Adrenal gland (tissue), 19 donors: ENCODE measurements at places on chromosomes 5 and 9.

DNA sequence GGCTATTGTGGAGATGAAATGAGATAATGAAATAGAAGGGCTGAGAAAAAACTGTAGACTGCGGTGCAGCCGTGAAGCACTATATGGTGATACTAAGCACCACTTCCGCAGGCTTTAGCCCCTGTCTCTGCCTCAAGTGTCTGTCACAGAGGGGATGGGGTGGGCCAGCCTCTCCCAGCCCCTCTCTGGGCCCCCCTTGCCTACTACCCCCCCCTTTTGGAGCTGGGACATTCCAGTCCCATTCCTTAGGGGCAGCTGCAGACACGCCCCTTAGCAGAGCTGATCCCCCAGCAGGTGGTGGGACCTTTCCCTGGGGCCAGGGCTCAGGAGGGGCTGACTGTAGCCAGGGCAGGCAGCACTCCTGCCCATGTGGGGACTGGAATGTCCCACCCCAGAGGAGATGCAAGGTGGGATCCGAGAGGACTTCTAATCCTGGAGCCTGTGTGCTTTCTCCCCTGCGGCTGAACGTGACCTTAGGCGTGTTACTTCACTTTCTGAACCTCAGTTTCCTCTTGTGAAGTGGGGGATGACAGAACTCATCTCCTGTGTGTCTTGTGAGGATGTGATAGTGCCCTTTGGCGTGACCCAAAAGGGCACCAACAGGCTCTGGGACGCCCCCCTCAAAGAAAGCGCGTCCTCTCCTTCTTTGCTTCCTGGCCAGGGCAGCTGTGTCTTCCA, 1.9 kb downstream of the N4BP3 start:
- DNase-seq = no peak

- no peak for DNase-seq
Observed at GRCh38 chr5:146732962-146733361, 145.6 kb downstream of the PPP2R2B start.

DNA sequence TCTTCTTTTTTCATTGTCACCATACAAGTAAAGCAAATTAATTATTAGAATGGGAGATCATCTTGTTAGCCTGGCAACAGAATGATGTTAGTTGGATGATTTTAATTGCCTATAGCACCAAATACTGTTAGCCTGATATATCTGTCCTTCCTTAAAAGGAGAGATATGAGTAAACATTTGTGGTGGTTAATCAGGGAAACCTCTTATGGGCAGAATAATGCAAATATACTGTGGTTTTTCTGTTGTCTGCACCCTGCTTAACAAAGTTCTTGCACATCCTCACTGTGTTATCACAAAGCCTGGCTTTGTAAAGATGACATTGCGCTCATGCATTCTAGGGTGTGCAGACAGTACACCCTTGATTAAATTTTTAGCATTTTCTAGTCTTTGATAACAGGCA, 254.9 kb upstream of the SMC2 start:
- no peak for DNase-seq

- no peak for DNase-seq
Observed at GRCh38 chr9:109068764-109069163, 51.0 kb downstream of the TMEM245 start.

GRCh38 chr5:178113141-178113787, at the start of gene N4BP3:
TSS of gene N4BP3 (plus strand) at chr5:178113532. CDS start at chr5:178119584, 6,052 bp downstream.
- peak; percentile 37 for DNase-seq

DNA sequence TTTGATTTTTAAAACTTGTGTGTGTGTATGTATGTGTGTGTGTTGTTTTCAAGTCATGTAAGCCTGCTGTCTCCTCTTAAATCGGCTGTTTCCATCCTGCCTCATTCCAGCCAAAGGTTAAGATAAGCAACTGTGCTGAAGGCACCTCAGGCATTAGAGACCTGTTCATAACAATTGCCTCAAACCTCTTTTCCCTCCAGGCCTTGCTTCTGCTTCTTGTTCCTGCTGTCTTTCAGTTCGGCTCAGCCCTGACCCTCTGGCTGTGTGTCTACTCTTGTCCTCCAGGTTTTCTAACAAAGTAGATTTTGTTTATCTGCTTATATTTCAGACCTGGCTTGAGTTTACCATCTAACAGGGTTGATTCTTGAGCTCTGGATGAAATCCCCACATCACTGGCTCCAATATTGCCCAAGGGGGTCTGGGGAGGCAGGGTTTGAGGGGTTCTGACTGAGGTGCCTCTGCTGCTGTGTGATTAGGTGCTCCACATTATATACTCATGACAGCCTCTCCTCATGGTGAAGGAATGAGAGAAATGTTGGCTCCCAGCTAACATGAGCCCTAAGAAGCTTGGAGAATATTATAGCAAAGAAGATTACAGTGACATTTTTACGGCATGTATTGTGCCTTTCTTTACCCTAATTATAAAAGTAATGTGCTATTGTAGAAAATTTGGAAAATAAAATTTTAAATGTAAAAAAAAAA, 229.7 kb upstream of the PIK3R1 start:
- no peak for DNase-seq

DNA sequence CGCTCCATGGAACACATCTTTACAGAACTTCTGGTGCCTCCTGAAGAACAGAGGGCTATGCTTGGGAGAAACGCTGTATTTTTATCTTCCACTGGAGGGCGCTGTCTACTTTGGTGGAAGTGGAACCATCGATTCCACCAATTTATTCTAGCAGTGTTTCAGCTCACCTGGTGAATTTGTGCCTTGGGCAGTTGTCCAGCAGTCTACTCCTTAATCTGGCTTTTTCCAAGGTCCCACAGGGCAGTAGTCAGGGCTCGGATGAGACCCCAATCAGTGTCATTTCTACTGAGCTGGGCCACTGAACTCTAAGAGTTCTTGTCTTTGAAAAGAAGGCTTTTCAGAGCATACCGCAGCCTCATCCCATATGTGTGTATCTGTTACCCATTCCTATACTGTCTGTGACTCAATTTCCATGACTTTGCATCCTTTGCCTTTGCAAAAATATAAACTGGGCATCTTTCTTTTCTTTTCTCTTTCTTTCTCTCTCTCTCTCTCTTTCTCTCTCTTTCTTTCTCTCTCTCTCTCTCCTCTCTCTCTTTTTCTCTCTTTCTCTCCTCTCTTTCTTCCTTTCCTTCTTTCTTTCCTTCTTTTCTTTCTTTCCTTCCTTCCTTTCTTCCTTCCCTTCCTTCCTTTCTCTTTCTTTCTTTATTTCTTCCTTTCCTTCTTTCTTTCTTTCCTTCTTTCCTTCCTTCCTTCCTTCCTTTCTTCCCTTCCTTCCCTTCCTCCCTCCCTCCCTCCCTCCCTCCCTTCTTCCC, 138.4 kb upstream of the ZNF618 start:
- DNase-seq = peak; percentile 72
